Left colon (tissue), 2 donors: ENCODE measurements at places on chromosomes 11 and 22.

DNA sequence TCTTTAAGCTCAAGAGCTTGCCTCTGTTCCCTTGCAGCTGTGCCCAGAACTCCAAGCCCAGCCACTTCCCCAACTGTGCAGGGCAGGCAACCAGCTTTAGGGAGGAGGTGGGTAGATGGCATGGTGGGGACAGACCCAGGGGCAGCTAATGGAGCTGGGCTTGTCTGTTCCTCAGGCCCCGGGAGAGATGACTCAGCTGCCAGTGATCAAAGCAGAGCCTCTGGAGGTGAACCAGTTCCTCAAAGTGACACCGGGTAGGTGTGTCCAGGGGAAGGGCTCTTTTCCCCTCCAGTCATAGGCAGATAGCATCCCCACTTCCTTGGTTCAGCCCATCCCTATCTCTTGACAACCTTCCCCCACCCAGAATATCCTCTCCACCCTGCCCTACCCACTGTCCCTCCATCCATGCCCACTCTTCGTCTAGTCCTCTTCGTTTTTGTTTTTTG is 32.4 kb downstream of the CREB3L1 start:
- DNase-seq: no peak

DNA sequence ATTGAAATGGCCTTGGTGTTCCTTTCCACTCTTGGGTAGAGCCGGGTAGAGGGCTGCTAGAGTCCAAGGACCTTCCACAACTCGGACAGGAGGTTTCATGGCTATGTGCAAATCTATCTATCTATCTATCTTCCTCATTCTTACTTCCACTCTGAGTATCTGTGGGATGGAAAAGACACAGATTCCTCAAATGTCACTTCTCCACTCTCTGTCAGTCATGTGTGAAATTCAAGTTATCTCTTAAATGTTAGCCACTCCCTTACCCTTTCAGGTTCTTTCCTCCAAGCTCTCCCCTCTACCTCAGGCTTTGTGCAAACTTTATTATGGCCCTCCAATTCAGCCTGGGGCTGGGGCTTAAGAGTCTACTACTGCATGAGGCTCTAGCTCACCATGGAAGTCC is 84.3 kb downstream of the GDPD4 start:
- DNase-seq: no peak

- no peak for DNase-seq
Observed at GRCh38 chr22:23912293-23912903, 18.2 kb downstream of the MIF start.

DNA sequence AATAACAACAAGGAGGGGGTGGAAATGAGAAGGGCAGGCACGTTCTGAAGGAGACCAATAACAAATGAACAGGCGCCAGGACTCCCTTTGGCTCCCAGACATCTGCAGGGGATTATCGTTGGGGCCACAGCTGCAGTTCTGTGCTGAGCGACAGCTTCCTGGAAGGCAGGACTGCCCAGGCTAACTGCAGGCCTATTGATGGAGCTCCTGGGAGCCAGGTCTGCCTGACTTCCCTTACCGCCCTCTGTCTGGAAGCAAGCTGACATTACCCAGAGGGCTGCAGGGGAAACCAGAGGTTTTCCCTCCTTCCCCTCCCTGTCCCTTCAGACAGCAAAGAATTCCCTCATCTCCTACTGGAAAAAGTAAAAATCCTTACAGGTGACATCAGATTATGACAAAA is 5.0 kb downstream of the DRD2 start:
- DNase-seq: no peak

GRCh38 chr22:37832022-37832857 is 9.1 kb downstream of the GALR3 start:
- DNase-seq: no peak

DNA sequence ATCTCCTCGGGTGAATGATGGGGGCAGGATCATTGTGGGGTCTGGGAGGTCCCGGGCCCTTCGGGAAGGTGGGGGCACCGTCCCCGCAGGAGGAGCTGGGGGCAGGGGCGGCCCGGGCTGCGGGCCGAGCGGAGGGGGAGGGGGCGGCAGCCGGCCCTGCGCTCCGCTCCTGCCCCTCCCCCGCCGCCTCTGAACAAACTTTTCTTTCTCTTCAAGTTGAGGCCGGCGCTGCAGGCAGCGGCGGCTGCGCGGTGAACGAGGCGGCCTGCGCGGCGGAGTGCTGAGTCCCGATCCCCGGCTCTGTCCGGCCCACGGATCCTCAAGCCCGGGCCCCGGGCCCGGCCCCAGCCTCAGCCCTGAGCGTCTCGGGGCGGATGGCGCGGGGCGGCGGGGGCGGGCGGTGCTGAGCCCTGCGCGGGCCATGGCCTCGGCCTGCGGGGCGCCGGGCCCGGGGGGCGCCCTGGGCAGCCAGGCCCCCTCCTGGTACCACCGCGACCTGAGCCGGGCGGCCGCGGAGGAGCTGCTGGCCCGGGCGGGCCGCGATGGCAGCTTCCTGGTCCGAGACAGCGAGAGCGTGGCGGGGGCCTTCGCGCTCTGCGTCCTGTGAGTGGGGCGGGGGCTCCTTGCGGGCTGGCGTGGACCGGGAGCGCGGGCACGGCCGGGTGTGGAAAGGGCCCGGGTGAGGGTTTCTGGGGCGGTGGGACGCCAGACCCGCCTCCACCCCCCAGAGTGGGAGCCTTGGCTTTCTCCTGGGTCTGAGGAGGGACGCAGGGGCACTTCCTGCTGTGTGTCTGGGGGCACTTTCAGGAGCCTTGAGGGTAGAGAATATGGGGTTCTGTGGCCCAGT is at the start of gene INPPL1:
INPPL1 (plus strand) TSS at position 204 of the 847 bp plus-strand sequence; CDS start at position 422, 218 bp downstream.
- peak; percentile 83 for DNase-seq

- no peak for DNase-seq
Observed at GRCh38 chr22:46499805-46500189, 37.6 kb downstream of the CELSR1 start.

- no peak for DNase-seq
Observed at GRCh38 chr22:47618180-47619010, 855.9 kb downstream of the TBC1D22A start.

DNA sequence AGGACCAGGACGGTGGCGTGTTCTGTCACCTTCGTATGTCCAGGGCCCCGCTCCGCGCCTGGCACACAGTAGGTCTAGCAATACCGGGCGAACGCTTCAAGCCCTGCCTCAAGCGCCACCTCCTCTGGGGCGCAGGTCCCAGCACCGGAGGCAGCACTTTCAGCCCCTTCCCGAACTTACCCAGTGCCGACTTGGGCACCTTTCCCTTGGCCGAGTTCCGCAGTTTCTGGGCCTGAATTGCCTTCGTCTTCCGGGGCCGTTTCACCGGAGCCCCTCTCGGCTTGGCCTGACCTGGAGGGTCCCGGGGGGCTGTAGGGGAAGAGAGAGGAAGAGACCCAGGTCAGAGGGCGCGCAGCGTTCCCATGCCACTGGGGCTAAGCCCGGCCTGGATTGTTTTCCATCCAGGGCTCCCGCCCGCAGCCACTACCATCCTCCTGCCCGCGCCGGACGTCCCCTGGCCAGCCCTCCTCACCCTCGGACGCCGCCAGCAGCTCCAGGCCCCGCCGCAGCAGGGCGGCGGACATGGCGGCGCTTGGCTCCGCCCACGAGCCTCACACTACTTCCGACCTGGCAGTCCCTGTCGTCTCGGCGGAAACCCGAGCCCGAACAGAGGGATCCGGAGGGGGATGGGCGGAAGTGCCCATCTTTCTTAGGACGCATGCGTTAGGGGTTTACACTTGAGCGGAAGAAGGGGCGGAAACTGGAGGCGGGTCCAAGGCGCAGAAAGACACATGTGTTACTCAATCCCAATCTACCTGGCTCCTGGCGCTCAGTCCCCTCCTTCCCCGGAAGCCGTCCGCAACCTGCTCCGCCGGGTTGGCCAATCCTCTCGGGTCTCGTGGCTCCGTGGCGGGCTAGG is at the start of gene RPS19BP1:
RPS19BP1 (minus strand) TSS at position 534 of the 859 bp plus-strand sequence; CDS start at position 524, 10 bp downstream.
- peak; percentile 100 for DNase-seq

DNA sequence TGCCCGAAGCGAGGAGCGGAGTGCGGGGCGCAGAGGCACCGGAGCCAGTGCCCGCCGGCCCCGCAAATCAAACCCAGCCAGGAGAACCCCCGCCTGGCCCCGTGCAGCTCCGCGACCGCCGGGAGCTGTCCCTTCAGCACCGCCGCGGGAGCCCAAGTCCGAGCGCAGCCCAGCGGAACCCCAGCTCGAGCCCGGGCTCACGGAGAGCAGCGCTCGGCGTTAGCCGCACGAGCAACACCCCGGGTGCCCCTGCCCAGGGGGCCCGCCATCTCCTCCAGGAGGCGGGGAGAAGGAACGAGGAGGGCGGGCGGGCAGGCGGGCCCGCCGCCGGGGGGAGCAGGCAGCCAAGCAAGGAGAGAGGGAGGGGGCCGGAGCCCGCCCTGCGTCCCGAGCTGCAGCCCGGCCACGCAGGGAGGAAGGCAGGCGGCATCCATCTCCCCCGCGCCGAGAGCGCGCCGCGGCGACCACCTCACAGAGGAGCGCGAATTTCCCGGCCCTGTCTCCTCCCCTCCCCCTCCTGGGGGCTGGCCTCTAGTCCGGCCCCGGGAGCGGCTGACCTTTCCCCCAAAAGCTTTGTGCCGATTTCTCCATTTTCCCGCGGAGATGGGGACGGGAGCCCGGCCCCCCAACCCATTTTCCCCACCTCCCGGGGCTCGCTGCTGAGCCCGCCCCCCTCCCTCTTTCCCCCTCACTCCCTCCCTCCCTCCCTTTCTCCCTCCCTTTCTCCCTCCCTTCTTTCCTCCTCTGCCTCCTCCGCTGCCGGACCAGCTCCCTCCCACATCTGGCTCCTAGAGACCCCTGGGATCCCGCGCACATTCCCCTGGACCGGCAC is 621 bp downstream of the KCNC1 start:
- DNase-seq: no peak

GRCh38 chr11:26792941-26793340 is 71.1 kb upstream of the SLC5A12 start:
- no peak for DNase-seq

- no peak for DNase-seq
Observed at GRCh38 chr11:61697078-61697502, 16.9 kb downstream of the DAGLA start.

DNA sequence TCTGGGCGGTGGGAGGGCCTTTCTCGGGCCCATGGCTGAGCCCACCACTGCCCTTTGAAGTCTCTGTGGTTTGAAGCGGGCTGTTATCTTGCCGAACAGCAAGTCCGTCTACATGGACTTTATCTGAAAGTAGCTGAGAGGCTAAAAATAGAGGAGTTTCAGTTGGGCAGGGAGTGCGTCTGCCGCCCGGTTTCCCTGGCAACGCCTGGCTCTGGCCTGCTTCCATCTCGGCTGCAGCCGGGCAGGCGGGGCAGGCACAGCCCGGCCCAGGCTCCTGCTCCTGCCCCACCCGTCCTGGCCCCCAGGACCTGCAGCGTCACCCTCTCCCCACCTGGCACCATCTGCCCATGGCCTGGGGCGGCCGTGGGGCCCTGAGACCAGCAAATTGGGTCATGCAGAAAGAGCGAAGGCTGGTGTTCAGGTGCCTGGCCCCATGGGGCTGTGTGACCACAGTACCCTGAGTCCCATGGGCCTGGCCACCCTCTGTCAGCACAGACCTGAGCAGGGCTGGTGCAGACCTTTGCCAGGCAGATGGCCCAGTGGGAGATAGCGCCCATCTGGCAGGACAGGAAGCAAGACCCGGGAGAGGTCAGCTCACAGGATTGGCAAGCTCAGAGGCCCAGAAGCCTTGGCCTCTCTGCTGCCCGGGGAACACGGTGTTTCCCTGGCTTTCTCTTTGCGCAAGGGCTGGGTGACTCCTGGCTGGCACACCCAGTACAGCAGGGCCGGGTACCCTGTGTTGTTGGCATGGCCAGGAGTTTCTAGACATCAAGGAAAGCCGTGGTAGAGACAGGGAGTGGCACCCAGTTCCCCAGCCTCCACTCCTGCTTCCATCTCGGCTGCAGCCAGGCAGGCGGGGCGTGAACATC is 79.1 kb upstream of the KCNQ1OT1 start:
- peak; percentile 88 for DNase-seq

DNA sequence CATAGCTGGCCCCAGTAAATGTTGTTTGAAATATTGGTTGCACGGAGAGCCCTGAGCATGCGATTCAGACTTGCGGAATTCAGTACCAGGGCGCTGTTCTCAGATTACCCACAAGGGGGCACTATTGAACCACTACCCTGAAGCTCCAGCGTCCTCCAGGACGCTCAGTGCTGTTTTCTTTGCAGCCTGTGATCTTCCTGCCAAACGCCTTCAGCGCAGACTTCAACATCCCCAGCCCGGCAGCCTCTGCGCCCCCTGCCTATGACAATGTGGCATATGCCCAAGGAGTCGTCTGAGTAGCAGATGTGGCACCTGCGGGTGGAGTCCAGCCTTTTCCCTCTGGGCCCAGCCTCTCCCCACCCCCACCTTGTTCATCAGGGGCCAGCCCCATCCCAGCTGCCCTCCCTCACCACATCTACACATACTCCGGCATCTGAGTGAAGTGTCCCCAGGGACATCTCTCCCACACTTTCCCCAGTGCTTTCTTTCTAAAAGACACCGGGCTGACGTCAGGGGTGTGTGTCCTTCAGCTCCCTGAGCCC is 9.6 kb upstream of the MS4A10 start:
- peak; percentile 88 for DNase-seq

- DNase-seq: no peak
Observed at GRCh38 chr11:35146711-35147110, 7.7 kb downstream of the CD44 start.

GRCh38 chr22:41561335-41561734 is 525 bp downstream of the CSDC2 start:
- no peak for DNase-seq

GRCh38 chr11:129314371-129314770 is 61.3 kb upstream of the BARX2 start:
- DNase-seq: no peak

- no peak for DNase-seq
Observed at GRCh38 chr11:96156379-96156722, 186.6 kb downstream of the MAML2 start.

- no peak for DNase-seq
Observed at GRCh38 chr11:13698132-13698531, 29.7 kb downstream of the FAR1 start.

- no peak for DNase-seq
Observed at GRCh38 chr11:97574976-97575665, 1185.3 kb downstream of the JRKL start.

DNA sequence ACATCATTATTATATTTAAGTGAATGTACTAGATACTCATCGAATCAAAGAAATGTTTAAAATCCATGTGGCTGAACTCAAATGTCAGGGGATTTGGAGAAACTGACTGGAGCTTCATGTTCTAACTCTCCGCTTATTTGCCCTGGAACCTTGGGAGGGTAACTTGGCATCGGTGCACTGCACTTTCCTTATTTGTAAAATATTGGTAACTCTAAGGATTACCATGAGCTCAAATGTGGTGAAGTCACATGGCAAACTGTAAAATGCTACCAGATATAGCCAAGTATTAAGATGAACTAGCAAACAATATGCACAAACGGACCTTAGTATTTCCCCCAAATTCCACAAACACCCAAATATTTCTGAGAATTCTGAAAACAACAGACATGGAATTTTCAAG is 75.6 kb downstream of the ETS1 start:
- no peak for DNase-seq

GRCh38 chr22:22218302-22218701 is 26.3 kb upstream of the VPREB1 start:
- DNase-seq: no peak

DNA sequence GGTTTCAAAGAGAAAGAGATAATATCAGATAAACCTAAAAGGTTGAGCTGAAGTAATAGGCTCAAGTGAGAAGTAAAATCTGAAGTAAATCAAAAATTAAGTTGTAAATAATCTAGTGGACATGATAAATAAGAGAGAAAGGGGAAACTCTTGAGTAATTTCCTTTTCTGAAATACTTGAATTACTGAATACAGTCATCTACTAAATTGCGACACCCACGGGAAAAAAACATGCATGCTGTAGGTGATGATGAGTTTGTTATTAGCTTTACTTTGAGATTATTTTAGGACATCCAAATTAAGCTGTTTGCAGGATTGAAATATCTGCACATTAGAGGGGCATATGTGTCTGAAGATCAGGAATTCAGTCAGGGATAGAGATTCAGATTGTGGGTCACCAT is 50.0 kb upstream of the CARD18 start:
- DNase-seq: no peak

- peak; percentile 53 for DNase-seq
Observed at GRCh38 chr11:68798221-68798813, 43.4 kb downstream of the CPT1A start.
